Neural crest cell (in vitro differentiated cells): ENCODE measurements at places on chromosomes 4 and X.

DNA sequence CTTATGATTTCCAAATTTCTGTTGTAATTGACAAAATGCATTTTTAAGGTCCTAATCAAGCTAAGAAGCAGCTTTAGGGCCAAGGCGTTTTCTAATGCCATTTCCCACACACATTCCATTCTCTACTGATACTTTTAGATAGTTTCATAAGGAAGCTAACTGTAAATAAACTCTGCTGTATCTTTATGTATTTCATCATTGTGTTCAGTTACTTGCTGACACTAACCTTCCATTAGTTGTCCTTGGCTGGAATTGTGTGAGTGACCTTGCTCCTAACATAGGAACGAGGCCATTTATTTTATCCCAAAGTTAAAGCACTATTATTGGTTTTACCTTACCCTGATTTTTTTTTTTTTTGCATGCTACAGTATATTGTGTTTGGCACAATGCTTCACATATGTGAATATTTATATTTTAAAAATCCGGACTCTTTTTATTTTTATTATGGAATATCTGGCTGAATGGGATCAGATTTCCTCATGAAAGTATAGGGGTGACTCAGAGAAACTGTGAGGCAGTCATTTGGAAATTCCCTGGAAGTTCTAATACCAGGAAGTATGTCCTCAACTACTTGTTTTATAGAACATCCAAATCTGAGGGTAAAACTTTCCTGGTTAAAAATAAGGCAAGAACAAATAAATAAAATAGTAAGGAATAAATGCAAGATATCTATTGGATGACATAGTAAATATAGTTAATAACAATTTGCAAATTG is 62.7 kb upstream of the SORBS2 start:
- no peak for DNase-seq

DNA sequence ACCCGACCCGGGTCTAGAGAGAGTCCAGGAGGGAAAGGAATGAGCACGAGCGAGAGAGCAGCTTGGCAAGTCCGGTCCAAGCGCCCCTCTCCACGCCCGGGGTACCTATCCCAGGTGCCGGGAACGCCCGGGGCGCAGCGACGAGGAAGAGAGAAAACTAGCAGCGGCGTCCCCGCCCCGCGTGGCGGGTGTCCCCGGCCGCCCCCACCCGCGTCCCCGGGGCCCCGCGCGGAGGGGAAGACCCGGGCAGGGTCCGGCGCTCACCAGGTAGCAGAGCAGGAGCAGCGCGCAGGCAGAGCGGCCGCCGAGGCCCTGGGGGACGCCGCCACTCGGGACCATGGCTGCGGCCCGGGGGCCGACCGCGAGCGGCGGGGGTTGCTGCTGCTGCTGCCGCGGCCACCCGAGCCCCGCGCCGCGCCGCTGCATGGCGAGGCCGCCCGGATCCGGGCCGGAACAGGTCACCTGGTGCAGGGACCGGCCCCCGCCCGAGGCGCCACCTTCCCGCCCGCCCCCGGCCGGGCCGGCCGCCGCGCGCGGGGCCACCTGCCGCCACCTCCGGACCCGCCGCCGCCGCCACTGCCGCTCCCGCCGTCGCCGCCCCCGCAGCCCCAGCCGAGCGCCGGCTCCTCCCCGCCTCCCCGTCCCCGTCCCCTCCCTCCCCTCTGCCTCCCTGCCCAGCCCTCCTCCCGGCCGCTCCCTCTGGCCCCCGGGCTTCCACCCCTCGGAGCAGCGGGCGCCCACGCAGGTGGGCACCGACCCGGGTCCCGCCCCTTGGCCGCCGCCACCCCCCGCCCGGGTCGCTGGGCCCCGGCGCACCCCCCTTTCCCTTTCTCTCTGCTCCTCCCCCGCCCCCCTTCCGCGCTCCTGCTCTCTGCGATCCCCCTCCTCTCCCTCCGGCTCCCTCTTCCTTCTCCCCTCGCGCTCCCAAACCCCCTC is at the start of gene SEL1L3:
Gene SEL1L3, minus strand, starts transcription at position 578 of the 936 bp plus-strand sequence. Its CDS starts 152 bp downstream, at position 426.
- DNase-seq = no peak

DNA sequence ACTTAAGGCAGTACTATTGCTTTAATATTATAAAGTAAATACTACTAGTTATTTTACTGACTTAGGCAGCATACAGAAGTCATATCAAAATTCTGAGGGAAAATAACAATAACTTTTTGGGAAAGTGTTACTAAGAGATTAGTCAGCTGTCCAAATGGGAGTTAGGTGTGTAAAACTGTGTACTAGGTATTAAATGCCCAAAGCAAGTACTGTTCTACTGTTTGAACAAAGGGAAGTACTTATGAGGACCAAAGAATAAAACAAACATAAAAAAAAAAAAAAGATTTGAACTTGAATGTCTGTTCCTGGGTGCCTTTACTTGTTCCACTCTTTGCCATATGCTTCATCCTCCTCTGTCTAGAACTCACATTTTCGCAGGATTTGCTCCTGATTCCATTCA is 174.4 kb downstream of the MSL3 start:
- DNase-seq = no peak

- no peak for DNase-seq
Measured at GRCh38 chr4:10162341-10163000, 45.9 kb upstream of the WDR1 start.
